NCI-H748 treated with DMSO at 0.1 percent for 48 hours (cell line): ENCODE measurements at places on chromosomes 2 and 18.

- DNase-seq = no peak
These were observed 391.5 kb upstream of the VWC2L start for GRCh38 chr2:214019229-214019972.

DNA sequence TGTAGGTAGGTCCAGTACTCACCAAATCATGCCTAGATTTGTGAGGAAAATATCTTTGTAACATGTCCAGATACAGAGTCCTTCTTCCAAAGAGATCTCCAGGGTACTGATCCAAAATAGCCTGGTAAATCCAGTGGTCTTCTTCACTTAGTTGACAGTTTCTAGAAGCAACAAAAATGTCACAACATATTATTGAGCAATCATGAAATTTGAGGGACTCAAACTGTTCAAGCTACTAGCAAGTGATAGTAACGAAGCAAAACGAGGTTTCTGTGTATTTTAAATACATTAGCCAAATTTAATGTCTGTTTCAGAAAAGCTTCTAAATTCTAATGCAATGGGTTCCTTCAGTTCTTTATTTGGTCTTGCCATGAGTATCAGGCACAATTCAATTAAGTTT is 142.8 kb downstream of the CCDC148 start:
- DNase-seq = no peak

DNA sequence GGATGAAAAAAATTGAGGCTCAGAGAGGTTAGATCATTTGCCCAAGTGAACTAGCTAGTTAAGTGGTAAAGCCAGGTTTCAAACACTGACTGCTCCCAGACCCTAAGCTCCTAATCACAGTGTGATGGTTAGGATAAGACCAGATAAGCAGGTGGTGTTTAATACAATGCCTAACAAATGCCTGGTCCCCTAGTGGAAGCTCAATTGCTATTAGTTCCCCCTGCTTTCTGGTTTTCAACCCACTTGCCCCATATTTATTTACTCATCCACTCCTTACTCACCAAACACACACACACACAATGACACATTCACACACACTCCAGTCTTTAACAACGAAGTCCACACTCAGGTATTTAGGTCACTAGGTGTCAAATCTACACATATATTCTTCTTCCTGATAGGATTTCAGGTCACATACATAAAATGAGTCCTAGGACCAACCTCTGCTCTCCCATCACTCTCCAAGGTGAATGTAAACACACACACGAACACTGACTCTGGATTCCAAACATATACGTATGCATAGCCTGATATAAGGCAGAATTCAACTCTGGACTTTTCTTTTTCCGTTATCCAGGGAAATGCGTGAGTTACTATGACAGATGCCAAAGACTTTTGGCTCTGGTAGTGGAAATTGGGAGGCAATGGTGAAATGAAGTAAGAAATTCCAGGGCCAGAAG is 73.6 kb upstream of the TSPYL6 start:
- DNase-seq = peak; percentile 38

DNA sequence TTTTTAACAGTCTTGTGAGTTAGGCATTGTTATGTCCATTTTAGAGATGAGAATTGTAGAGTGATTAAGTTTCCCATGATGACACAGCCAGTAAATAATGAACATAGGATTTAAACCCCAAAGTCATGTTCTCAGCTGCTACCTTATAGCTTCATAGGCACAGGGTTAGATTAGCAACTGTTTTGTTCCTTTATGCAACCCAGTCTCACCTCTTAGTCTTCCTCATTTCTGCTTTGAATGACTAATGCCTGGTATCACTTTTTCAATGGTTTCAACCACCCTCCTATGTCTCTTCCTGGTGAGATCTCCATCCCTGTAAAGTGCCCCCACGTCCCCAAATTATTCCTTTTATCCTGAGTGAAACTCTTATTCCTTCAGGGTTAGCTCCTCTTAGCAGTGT is 44.3 kb downstream of the MFSD6 start:
- no peak for DNase-seq

DNA sequence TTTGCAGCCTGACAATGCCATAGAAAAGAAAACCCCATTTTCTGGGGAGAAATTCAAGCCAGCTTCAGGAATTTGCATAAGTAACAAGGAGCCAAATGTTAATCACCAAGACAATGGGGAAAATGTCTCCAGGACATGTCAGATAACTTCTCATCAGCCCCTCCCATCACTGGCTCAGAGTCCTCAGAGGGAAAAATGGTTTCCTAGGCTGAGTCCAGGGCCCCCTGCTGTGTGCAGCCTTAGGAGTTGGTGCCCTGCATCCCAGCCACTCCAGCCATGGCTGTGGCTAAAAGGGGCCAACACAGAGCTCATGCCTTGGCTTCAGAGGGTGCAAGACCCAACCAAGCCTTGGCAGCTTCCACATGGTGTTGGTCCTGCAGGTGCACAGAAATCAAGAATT is 63.7 kb upstream of the FANCL start:
- DNase-seq = no peak
